ENCODE measurements at places on chromosomes 3 and 15. TPM values are rescaled to one million over a fixed set of nuclear protein-coding genes. Genes with fewer than 3 reads are reported as not detected.

- DNase-seq = no peak
Measured at GRCh38 chr3:1469687-1470086, 376.9 kb downstream of the CNTN6 start.

DNA sequence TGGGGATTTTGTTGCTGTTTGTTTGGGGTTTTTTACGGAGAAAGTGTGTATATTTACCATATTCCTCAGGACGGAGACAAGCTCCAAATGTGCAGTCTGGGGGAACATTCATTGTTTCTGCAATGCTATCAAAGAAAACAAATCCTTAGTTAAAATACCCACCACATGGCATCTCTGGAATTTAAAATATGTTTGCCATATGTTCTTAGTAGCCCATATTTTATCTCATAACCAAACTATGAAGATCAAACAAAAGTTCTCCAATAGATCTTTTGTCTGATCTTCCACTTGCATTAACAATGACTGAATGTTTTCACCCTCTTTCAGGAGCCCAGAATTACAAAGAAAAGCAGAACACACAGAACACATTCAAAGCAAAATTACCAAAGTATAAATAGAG, 35.3 kb downstream of the EFHB start:
- DNase-seq = no peak

DNA sequence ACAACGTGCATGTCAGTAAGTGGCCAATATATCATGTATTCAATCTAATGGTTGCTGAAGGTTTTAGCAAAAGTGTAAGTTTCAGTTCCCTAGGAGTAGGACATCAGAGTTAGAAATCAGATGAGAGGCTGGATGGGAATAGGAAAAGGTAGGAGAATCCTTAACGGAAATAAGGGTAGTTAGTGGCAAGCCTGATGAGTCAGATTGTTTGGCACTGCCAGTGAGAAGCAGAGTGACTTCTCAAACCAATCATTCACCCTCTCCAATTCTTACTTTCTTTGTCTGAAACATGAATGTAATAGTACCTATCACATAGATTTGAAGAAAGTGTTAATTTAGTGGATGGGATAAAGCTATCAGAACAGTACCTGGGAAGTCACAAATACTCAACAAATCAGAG, 894.0 kb downstream of the NTRK3 start:
- DNase-seq = no peak

DNA sequence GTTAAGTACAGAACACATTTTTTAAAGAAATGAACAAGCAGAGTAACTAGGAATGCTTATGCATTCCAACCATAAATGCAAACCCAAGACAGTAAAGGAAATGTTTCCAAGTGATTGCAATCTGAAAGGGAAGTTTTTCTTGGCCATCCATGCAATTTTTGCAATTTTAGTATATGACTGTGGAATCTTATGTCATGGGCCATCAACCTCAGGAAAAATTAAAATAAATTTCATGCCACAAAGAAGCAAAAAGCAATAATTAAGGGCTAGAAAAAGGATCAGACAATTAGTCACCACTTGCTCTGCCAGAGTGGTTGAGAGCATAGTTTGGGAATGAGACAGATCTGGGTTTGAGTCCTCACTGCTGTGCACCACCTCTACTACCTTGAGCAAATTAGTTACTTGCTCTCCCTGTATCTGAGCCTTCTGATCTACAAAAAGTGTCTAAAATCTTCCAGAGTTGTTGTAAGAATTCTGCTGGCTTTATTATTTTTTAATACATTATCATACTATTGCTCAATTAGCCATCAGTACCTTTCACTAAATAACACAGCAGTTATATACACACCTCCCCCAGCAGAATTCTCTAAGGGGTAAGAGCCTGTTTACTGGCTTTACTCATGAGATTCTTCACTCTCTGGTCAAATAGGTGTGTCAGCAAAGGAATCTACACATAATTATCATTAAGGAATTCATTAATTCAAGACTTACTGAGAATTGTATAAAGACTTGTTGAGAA, 49.7 kb upstream of the FBN1 start:
- no peak for DNase-seq

The BFSP2 gene
- polyA plus RNA-seq = not detected

The DPPA2 gene
- not detected for polyA plus RNA-seq

The MUSTN1 gene
- polyA plus RNA-seq = not detected

The GPR176 gene
- 8.1 TPM for polyA plus RNA-seq

The C2CD4A gene
- polyA plus RNA-seq = 0.10 TPM

All from A549 (cell line).